Hematopoietic multipotent progenitor cell treated with erythropoietin and hydrocortisone succinate and interleukin-3 and kit ligand, for 4 days (in vitro differentiated cells): ENCODE measurements at places on chromosomes 4 and X.

DNA sequence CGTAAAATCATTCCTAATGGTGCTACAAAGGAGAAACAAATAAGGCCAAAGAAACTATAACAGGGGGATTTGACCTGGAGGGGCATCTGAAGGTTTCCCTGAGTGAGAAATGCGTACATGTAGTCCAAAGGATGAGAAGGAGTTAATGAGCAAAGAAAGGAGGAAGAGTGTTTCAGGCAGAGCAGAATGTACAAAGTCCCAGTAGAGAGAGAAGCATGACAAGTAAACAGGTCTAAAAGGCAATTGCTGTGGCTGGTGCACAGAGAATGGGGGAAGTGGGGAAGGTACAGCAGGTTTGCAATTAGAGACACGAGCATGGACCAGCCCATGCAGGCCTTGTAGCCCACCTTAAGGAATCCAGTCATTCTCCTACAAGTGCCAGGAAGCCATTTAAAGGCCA is 145.5 kb downstream of the TSPAN5 start:
- DNase-seq, result no peak

GRCh38 chr4:116913451-116913850 is 171.9 kb downstream of the TRAM1L1 start:
- no peak for DNase-seq

DNA sequence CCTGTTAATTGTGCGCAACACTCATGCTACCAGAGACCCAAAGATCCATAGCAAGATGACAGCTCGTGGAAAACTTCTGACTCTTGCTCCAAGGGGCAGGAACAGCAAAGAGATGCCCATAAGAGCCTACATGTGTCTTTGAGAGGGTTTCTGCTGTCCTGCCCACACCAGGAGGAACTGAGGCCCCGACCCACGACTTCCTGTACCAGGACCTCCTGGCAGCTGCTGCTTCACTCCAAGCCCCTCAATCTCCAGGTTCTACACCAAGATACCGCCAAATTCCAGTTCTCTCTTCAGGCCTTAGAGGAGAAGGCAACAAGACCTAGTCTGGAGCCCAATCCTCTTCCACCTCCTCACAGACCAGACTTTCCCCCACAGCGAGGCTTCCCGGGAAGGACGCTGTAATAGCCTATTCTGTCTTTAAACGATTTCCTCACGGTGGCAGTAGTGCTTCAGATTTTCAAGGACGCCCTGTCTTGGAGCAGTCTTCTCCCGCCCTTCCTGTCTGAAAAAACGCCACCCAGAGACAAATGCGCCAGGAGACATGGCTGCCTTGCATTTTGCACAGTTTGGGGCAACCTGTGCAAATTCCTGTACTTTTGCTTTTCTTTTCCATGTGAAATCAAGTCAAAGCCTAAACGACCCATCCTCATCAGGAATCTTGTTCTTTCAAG is 230.2 kb upstream of the STK26 start:
- no peak for DNase-seq

DNA sequence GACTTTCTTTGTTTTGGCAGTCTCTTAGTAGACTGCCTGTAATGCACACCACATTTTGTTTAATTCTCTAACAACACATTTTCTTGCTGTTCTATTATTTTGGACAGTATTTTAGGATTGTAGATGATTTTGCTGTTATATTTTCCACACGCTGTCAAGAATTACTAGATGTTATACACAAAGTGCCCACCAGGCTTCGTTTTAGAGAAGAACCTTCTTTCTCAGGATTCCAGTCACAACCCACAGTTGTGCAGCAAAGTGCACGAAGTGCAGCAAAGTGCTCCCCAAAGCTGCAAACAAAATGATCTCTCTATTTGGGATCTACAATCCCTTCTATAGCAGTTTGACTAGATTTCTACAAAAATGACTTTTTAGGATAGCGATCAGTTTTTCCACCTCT is 2.4 kb downstream of the ZNF141 start:
- peak; percentile 22 for DNase-seq

GRCh38 chr4:16083241-16084191 is at the start of gene PROM1:
Gene PROM1 (minus strand): TSS chr4:16084023. CDS start chr4:16075906, 8,117 bp downstream.
- DNase-seq, result peak; percentile 62

DNA sequence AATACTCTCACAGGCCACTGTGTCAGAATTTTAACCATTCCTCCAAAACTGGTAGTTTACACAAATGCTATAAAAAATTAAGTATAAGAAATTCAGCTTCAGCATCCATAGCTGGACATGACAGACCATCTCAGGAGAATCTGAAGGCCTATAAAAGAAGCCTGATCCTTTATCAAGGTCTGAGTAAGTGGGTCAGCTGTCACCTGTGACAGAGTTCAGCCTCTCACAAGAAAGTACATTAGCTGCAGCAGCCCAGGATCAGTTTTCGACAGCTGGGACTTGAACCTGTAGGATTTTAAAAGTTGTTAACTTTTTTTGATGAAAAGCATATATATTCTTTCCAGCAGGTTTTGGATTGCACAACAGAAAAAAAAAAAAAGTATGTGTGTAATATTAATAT is 60.7 kb downstream of the PPP3CA start:
- DNase-seq, result no peak

DNA sequence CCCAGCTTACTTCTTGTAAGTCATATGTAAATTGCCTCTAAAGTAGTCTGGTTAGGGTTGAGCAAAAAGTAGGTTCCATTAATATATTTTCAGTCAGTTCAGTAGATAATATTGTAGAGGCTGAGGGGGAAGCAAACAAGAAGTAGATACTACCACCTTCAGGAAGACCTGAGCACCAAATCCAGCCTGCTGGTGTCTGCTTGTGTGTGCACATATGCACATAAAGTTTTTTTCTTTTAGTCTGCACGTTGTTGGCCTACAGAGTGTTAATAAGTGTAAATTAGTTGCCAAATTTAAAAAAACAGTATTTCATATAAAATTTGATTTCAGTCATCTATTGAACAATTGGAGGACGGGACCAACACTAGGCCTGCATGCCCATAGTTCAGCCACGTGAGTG is 76.7 kb downstream of the CCKAR start:
- no peak for DNase-seq

GRCh38 chr4:26406346-26406975 is 83.8 kb downstream of the CCKAR start:
- no peak for DNase-seq
